NCI-H1436 treated with DMSO at 0.1 percent for 48 hours (cell line): ENCODE measurements at places on chromosomes 12 and 14.

- DNase-seq: no peak
These were observed 7.0 kb downstream of the ITGB7 start for GRCh38 chr12:53200107-53200457.

DNA sequence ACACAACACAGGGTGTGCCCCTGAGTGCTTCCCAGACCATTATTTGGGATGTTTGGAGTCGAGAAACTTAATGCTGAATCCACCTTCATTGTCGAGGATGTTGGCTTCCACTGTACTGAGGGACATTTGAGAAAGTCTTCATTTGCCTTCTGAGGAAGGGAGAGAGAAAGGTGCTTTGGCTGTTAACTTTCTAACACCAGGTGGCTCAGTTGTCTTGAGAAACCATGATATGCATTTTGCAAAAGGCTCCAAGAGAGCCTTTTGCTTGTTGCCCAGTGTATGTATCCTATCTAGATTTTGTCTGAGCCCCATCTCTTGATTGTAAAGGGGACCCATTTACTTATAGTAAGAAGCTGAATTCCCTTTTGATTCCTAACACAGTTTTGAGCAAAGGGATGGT is 28.6 kb upstream of the NRXN3 start:
- no peak for DNase-seq

DNA sequence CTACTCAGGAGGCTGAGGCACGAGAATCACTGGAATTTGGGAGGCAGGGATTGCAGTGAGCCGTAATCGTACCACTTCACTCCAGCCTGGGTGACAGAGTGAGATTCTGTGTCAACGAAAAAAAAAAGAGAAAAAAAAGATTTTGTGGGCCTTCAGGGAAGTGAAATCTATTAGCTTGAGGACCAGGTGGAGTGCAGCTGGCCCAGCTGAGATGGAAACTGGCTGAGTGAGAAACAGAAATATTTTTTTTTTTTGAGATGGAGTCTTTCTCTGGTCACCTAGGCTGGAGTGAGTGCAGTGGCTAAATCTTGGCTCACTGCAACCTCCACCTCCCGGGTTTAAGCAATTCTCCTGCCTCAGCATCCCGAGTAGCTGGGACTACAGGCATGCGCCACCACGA is 2.3 kb upstream of the CLEC4C start:
- DNase-seq: no peak

GRCh38 chr14:51870606-51871005 is 10.2 kb downstream of the GNG2 start:
- DNase-seq: no peak

DNA sequence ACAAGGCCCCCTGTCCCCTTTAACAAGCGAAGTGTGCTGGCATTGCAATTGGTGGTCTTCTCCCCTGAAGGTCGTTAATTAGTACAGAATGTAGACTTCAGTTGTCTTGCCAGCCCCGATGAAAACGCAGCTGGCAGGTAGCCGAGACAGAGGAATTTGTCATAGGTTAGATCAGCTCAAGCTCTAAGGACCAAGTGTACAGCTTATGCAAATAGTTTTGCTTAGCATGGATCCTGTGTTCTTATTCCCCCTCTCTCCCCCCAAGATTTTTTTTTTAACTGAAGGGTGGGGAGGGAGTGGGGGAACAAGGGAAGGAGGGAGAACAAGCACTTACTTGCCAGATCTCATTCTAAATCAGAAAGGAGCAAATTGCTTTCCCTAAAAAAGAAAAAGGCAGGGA is 58.6 kb upstream of the PARP11 start:
- no peak for DNase-seq

GRCh38 chr14:77309131-77309530 is 11.6 kb downstream of the POMT2 start:
- DNase-seq: no peak

DNA sequence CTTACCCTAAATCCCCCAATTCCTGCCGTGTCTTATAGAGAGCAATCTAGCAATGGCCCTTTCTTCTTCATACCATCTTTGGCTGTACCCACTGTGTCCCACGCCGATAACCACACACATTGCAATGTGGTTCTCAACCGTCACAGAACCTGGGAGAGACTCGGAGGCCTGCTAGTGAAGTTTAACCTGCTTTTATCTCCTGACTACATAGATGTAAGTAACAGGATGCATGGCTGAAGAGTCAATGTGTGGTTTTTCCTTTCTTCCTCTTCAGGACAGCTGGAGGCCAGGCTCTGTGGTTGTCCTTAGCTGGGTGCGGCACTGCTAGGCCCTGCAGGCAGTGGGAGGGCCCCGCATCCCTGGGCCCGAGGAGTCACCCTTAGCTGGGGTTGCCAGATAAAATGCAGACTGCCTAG is 51.3 kb downstream of the ZNF664 start:
- no peak for DNase-seq

DNA sequence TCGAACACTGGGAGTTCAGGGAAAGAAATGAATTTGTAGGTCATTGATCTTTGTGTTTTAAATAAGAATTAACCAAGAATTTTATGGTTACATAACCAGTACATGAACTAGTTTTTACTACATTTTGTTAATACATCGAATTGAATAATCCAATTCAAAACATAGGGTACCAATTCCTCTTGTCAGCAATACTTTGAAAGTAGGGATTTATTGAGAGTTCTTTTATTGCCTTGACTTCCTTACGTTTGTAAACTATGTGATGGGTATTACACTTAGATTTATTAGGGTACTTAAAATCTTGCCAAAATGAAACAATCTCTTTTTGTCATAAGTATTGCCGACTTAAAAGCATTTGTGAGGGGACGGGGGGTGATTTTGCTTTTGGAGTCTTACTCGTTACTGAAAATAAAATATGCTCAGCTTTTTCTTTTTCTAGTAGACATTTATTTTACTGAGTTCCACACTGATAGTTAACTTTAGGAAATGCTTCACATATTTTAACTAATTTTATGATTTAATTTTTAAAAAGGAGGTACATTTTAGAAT is 22.4 kb downstream of the SOCS2 start:
- DNase-seq: no peak

GRCh38 chr14:32319368-32320049 is 9.6 kb upstream of the AKAP6 start:
- DNase-seq: no peak

- no peak for DNase-seq
These were observed 181.2 kb upstream of the NRXN3 start for GRCh38 chr14:77988970-77989369.

DNA sequence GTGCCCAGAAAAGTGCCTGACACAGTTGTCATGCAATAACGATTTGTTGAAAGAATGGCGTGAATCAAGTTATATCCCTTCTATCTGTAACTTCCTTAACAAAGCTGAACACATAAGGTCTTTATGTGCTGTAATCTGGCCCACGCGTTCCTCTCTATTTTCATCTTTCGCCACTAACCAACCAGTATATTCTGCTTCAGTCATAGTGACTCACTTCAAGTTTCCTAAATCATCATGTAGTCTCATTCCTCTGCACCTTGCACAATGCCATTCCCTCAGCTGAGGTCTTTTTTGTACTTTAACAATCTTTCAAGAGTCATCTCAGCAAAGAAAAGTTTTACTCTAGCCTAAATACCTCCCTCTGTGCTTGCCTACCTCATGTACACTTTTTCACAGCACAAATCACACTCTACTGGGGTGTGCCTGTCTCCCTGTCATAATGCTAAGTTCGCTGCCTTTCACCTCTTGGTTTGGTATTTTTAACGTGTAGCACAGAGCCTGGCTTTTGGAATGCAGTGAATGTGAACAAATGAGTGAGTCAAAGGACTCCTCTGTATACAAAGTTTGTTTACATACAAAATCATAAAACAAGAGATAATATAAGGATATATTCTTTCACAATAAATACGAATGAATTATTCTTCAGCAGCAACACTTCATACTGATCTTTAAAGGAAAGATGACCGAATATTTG is 2.9 kb upstream of the CMAS start:
- DNase-seq: no peak

GRCh38 chr14:104318558-104319490 is 180.4 kb downstream of the KIF26A start:
- no peak for DNase-seq

DNA sequence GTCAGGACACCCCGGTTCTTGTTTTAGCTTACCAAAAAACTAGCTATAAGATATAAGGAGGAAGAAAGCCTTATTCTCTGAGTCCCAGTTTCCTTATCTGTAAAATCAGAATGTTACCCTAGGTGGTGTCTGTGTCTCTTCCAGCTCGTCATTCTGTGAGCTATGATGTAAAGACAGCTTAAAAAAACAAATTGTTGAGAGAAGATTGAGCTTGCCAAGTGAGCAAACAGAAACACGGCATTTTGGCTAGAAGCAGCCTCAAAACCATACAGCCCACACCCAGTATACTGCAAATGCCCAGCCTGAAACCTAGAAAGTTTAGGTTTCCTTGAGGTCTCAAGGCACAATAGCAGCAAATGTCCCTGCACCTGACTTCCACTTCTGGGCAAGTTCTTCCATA is 151.4 kb downstream of the SSPN start:
- DNase-seq: no peak

DNA sequence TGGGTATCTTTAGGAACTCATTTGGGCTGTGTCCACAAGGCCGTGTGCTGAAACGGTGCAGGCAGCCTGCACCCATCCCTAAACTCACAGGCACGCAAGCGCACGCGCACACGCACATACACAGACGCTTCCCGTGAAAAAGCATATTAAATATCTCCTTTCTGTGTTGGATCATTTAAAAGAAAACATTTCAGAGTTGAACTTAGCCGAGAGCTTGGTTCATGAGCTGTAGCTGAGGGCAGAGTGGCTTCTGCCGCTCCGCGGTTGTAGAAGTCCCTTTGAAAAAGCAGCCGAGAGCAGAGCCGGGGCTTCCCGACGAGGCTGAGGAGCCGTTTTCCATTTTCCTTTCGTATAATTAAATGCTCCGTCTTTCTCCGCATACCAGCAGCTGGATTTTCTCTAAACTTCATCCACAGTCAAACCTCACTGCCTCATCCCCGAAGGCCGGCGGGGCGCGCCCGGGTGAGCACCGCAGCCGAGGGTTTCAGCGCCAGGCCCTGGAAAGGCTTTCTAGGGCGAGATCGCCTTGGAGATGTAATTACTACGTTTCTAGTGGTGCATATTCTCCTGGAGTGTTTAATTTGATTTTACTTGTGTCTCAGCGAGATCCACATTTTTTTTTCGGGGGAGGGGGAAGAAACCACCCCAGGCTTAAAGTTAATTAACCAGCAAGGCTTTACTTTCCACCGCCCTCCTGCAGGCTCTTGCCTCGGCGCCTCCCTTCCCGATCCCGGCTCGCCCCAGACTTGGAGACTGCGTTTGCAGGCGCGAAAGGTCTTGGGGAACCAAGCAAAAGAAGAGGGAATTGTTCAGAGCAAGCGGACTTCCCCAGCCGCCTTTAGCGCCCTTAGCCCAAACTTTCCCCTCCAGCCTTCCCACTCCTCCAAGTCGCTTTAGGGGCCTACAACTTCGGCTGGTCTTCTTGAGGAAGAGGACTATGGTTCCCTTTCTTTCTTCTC is 3.0 kb upstream of the HOXC13 start:
- DNase-seq: no peak

- DNase-seq: no peak
These were observed 14.2 kb upstream of the CDKL1 start for GRCh38 chr14:50410921-50411320.

GRCh38 chr12:97984974-97985580 is 522.5 kb downstream of the RMST start:
- no peak for DNase-seq

GRCh38 chr14:93082576-93083001 is 33.1 kb downstream of the ITPK1 start:
- DNase-seq: no peak

- no peak for DNase-seq
These were observed 48.5 kb downstream of the ADGRD1 start for GRCh38 chr12:131002216-131002631.

DNA sequence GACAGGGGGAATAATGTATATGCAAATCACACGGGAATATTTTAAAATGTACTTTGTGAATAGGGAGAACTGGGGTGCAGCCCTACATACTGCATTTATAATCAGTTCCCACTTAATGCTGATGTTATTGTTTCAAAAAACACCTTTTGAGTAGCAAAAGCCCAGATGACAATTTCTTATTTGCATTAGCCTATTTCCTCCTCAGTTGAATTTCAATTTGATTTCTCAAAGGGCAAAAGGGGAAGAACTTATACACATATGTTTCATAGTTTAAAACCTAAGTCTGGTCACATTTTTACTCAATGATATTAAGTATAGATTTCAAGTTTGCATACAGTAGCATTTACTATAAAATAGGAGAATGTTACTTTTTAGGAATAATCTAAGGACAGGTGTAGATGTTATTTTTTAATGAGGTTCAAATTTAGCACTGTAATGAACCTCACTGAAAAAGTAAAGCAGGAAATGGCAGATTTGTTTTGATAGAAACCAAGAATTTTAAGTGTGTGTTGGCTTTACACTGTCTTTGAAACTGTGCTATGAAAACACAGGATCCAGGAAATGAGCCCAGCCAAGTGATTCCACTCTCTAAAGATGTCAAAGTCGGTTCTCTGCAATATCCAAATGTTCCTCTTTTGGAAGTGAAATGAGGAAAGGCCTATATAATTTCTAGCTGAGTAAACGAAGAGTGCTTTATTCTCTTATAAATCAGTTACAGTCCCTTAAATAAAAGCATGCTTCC is 367.4 kb downstream of the BTG1 start:
- DNase-seq: no peak

DNA sequence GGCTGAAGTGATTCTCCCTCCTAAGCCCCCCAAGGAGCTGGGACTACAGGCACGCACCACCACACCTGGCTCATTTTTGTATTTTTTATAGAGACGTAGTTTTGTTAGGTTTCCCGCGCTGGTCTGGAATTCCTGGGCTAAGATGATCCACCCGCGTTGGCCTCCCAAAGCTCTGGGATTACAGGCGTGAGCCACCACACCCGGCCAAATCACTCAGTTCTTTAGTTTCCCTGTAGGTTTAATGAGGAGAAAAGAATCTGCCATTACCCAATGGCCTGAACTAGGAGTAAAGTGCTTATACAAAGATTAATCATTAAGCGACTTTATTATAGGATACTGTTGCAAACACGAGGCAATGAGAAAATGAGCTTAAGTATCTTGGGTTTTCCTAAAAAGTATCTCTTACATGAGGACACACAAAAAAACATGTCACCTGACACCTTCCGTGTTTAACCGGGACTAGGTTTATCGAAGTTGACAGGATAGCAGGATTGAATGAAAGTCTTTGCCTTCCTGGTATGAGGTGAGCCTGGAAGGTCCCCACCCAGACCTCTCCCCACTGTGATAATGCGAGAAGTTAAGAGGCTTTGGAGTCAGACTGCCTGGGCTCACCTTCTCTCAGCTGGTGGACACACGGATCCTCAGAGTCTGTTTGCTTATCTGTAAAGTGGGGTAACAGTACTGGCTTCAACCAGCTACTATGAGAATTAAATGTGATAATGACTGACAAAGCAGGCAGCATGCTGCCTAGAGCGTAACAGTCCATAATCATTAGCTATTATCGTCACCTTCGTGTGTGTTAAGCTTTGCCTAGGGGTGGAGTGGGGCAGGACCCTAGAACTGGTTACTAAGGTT is 133.5 kb upstream of the KRAS start:
- no peak for DNase-seq

- DNase-seq: no peak
These were observed 2.7 kb downstream of the TGFB3 start for GRCh38 chr14:75979071-75979571.
